Activated CD4-positive, alpha-beta T cell treated with anti-CD3 and anti-CD28 coated beads for 24 hours (primary cell): ENCODE measurements at places on chromosomes 11 and 22.

DNA sequence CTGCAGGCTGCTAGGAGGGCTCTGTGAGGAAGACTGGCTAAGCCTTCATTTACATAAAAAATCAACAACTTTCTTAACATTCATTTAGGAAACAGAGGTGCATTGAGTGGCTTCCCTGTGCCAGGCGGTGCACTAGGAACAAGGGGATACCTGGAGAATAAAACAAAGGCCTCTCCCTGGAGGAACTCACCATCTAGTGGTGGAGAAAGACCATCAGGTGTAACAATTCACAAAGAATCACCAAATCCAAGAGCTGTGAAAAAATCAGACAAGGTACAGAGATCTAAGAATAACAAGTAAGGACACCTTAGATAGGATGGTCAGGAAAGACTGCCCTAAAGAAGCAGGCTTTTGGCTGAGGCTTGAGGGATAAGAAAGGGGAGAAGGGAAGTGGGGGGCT, 40.3 kb downstream of the CSNK2A3 start:
- DNase-seq, result no peak

GRCh38 chr22:43300891-43301676, 42.1 kb downstream of the SCUBE1 start:
- no peak for DNase-seq

DNA sequence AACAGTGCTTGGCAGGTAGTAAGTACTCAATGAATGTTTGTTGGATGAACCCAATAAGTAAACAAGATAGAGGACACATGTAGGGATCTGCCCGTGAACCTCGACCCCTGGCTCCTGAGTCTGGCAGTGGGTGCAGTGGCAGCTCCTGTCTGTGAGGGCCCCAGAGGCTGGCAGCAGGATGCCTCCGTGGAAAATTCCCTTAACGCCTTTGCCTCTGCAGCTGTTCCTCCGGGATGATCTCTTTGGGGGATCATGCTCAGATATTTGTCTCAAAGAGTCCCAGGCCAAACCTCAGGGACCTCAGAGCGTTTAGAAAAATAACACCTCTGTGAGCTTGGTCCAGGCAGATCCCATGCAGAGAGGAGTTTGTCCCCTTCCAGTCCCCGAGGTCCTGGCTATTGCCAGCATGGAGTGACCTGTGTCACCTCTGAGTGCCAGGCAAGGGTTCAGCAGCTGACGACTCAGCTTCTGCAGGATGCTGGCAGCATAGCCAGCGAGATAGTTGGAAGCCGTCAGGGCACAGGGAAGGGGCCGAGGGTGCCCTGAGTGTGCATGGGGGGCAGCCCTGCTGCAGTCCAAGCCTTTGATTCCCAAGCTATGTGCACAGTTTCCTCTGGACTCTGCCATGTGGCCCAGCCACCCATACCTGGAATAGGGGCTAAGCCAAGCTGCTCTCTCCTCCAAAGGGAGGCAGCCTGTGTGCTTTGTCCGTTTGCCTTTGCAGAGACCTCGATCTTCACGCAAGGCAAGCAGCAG, 613 bp upstream of the MCHR1 start:
- no peak for DNase-seq

DNA sequence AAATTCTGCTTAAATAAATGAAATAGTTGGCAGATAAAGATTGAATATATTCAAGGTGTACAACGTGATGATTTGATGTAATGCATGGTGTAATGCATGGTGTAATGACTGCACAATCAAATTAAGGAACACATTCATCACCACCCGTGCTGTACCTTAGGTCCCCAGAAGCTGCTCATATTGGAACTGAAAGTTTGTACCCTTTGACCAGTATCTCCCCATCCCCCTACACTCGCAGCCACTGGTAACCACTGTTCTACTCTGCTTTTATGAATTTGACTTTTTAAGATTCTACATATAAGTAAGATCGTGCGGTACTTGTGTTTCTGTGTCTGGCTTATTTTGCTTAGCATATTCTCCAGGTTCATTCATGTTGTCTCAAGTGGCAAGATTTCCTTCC, 445.8 kb downstream of the OPCML start:
- no peak for DNase-seq

DNA sequence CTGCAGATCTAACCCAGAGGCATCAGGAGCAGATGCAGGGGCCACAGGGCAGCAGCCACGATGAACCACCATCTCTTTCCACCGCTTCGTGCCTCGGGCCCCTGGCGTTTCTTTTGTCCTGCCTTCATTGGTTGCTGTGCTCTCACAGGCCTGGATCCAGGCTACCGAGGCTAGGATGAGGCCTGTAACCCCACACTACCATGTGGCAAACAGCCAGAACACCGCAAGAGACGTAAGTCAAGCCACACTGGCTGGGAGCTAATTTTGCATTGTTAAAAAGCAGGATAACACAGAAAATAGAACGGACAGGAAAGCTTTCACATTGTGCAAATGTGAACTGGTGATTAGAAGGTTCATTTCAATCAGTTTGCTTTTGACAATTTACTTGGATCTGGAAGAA, 15.7 kb upstream of the ARFGAP3 start:
- DNase-seq, result no peak

DNA sequence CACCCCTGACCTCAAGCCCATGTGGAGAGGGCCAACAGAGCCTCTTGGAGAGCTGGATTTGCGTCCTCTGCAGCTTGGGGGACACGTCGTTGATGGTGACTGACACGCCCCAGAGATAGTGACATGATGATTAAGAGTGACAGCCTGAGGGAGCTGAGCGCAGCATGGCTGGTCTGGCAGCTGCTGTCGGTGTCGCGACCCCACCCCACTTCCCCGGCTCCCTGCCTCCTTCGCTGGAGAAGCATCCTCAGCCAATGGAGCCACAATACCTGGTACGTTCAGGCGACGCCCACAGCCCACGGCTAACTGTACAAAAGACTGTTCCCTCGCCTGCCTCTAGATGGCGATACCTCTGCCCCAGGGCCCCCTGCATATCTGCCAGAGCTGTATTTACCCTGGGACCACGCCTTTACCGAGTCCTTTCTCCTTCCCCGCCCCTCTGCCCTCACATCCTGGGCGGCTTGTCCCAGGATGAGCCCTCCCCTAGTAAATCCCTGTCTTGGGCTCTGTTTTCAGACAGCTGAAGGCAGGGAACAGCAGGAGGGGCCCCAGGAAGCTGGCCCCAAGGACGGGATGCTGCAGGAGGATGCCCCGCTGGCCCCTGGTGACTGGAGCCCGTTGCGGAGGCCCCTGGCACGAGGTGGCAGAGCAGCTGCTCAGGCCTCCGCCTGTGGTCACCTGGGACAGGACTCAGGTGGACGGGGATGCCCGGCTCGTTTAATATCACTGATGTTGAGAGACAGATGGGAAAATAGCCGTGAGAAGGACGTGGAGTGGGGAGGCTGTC, 90.6 kb downstream of the RPS6KA4 start:
- peak; percentile 66 for DNase-seq

GRCh38 chr11:12655842-12656241, 18.4 kb upstream of the TEAD1 start:
- DNase-seq, result no peak

DNA sequence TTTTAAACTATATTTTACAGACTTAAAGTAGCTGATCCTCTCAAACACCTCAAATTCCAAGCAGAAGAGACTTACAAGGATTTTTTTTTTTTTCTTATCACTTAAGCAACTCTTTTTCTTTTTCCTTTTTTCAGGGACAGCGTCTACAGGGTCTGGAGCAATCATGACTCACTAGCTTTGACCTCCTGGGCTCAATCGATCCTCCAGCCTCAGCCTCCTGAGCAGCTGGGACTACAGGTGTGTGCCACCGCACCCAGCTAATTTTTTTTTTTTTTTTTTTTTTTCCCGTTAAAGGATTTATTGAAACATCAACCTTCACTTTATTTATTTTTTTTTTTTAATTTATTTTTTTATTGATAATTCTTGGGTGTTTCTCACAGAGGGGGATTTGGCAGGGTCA, 4.5 kb upstream of the MACROD1 start:
- no peak for DNase-seq

DNA sequence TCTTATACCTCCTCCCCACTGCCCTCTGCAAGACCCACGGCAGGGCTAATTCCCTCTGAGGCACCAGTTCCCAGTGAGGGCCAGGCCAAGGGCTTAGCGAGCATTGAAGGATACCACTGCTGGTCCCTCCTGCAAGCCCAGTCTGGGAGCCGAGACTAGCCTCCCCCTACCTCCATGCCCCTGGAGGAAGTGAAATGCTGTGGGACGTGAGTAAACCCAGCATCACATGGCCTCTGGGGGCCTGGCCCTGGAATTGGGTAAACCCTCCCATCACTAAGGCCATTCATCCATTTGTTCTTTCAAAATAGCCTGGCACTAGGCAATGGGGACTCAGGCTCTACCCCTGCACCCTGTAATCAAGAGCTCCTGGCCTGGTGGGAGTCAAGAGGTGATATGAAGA, 24.7 kb downstream of the ARAP1 start:
- no peak for DNase-seq

- no peak for DNase-seq
These were observed 58.3 kb downstream of the SLC22A12 start for GRCh38 chr11:64649291-64649697.

DNA sequence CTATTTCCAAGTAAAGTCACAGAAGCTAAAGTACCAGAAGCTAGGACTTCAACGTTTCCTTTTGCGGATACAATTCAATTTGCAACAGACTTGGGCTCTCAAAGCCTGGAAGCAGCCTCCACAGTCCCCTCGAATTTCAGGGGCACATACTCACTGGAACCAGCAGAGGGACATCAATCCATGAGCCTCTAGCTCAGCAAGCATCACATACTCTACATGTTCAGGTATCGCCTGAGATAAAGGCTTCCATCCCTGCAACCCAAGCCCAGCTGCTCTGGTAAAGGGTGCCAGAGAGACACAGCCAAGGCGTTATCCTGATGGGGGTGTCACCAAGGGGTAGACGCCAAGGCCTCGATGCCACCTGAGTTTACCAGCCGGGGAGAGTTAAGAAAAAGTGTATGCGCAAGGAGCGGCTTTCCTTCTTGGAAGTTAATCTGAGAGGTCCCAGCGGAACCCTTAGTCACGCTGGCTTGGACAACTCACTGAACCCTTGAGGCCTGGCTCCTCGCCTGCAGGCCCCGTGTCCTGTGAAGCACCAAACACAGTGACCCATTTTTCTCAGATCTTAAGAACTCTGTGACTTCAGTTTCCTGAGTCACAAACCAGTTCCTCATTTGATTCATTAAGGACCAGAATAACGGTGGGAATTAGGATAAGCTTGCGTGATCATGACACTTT, 13.0 kb downstream of the LTO1 start:
- DNase-seq, result no peak

DNA sequence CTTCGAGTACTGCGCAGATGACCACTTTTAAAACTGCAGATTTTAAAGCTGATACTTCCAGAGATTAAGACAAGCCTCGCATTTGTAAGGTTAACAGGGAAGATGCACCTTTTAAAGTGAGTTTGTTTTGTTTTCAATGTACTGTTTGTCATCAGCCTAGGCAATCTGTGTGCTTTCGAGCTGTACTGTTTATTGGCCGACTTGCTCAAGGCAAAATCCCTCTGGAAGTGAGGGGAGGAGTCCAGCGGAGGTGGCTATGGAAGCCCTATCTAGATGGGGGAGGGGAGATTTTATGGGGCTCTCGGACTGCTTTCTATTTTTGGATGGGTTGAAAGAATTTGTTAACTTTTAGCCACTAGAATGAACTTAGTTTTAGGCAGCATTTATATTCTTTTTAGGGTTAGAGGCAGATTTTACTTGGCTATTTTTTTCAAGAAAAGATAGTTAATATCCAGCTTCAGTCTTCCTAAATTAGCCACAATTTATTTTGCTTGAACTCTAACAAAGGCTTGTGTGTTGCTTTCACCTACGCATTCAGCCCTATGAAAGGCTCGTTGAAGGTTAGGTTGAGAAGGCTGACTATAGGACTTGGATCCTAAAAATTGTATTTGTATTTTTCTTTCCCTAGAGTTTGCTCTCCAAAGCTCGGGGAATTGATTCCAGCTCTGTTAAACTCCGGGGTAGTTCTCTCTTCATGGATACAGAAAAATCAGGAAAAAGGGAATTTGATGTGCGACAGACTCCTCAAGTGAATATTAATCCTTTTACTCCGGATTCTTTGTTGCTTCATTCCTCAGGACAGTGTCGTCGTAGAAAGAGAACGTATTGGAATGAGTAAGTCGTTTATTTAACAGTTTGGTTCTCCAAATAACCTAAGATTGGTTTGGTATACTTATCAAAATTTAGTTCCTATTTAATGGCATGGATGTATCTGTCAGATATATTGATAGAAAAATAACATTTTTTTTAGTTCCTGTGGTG, 2.1 kb downstream of the WEE1 start:
- no peak for DNase-seq

DNA sequence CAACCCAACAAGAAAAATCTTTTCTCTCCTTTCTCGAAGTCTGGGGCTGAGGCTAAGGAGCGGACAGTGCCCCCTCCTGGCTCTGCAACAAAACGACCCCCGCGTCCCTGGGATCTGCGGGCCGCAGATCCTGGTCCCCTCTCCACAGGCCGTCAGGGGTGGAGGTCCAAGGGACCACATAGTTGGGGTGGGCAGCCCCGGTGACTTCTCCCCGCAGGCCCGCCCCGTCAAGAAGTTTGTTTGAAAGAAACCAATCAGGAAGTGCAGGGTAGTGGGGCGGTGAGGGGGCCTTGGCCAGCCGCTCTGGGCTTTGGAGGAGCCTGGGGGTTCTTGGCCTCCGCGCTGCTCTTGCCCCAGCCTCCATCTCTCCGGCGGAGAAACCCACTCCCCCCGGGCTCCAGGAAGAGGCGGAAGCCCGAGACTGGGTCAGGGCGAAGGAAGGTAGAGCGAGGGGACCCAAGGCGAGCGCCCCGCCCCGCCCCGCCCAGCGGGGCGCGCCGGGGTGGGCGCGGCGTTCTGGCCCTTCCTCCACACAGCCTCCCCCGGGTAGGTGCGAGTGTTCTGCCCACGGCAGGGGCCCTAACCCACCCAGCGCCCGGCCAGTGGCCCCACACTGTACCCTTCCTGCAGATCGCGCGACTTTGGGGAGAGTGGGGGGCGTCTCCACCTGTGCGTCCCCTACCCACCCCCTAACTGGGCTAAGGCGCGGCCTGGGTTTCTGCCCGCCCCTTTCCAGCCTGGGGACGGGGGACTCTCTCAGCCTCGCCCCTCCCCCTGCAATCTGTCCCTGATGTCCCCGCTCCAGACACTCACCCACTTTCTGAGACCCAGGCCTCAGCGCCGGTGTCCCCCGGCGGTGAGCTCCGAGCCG, 1.3 kb downstream of the TP53I11 start:
- no peak for DNase-seq

GRCh38 chr11:3879967-3880542, 24.6 kb downstream of the STIM1 start:
- no peak for DNase-seq
